ENCODE measurements at places on chromosomes 3 and 15.

DNA sequence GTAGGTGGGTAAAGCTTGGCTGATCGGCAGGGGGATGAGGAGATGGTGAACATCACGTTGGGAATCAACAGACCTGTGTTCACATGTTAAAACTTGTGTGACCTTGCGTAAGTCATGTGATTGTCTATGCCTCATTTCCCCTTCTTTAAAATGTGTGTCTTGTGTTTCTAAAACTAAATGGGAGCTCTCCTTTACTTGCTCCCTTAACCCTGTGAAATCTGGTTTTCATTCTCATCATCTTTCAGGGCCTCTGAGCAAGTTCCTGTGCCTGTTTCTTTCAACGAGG is 29.7 kb upstream of the IREB2 start:
- no peak for DNase-seq

DNA sequence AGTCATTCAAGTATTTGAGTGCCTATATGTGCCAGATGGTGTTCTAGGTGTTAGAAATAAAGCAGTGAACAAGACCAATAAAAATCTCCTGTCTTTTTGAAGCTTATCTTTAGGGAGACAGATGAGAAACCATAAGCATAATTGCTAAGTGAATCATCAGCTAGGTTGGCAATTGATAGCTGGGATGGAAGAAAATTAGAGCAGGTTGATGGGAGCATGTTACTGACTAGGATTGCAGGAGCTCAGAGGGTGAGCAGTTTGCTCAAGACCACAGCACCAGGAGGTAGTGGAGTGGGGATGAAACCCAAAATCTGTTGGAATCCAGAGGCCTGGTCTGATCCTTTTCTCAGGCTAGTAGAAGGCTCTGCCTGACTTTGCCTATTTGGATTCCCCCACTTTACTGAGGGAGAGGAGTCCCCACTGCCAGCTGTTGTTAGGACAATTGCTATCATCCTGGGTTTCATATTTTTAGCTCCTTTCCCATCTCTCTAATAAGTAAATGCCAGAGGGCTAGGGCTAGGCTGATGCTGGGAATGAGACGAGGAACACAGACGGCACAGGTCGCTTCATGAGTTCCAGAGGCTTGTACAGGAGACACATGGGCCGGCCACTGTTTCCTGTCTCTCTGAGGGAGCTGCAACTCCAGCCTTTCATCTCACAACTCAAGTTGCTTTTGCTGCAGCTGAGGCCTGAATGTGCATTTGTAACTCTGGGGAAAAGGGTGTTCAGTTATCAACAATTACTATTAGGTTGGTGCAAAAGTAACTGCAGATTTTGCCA is 102.9 kb downstream of the CACNA1D start:
- DNase-seq = no peak

DNA sequence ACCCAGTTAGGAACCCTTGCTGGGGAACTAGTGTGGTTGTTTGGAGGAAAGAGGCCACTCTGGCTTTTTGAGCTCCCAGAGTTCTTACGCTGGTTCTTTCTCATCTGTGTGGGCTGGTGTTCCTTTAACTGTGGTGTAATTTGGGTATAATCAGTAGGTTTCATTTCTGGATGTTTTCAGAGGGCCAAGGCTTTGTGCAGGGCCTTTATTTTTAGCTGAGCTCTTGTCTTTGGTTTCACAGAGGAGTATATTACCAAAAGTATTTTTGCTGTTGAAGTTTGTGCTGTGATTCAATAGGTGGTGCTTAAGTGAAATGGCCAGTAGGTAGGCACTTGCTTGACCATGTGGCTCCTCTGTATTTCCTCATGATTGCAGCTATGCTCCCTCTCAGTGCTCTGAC is 357.9 kb downstream of the KCNH8 start:
- no peak for DNase-seq

DNA sequence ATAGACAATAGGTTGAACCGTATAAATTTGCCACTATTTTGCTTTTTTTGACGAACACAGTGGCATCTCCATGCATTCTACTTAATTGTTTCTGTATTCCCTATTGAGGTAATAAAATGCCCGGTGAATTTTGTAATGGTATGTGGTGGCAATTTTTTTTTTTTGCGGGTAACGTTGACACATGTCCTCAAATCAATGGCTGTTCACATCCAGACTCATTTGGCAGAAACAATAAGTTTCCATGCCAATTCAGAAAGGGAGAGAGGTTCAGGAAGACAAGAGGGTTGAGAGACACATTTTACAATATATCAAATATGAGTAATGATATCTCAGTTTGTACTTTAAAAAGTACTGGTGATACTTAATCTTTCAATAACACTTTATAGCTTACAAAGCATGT is 463.9 kb downstream of the WDR72 start:
- no peak for DNase-seq

GRCh38 chr15:31017311-31017710 is 25.9 kb upstream of the MTMR10 start:
- no peak for DNase-seq

- DNase-seq = no peak
Observed at GRCh38 chr3:139715743-139716360, 38.1 kb upstream of the NMNAT3 start.

- DNase-seq = no peak
Observed at GRCh38 chr3:15110206-15110605, 11.3 kb upstream of the RBSN start.

DNA sequence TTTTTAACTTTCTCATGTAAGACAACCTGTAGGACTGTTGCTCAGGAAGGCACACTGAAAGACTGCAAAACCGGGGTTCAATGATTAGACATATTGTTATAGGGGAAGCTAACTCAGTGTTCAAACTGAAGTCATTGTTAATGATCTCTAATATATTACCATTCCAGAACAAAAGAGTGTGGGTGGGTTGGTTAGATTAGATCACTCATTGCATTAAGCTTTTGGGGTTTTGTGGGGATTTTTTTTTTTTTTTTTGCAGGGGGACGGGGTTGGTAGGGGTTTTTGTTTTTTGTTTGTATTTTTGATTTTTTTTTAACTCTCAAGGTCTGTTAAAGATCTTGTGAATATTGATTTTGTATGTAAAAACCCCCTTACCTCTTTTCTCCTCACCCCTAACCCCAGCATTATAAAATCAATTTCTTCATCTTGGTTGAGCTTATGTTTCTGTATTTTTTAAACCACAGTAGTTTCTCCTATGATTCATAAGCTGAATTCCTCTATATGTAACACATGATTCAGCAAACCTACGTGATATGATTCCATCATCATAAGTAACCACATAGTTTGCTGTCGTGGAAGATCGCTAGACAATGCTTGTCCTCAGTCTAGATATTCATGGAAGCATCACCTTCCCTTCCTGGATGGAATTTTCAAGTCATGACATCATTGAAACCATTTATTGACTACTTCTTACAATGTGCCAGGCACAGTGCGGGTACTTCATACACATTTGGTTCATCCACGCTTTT is 544.1 kb upstream of the MDFIC2 start:
- peak; percentile 10 for DNase-seq

DNA sequence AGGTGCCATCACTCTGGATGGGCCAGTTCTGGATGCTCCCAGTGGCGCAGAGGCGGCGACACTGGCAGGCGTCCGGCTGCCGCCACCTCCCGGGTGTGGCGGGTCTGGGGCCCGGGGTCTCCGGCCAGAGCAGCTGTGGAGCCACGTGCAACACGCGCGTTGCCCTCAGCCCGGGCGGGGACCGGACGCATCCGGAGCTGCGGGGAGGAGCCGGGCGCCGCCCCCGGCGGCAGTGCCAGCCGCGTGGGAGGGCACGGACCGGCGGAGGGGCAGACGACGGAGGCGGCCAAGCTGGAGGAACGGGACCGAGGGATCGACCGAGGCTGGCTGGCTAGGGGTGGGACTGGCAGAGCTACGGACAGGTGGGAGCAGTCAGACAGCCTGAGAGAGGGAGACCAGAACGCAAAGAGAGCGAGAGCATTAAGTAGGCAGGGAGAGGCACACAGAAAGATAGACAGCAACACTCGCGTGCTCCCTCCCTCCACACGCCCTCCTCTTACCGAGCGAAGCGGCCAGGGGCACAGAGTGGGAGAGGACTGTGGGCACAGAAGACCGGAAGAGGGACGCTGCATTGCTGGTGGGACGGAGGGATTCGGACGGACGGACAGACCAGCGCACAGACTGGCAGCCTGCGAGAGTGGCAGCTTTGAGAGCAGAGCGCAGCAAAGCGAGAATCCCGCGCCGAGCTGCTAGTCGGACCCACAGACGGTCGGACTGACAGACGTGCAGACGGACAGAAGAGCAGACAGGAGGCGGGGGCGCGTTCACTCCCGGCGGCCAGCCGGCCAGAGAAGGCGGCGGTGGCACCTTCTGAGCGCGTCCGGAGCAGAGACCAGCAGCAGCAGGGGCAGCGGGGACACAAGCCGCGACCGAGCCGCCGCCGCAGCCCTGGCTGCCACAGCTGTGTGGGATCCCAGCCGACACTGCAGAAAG is at the start of gene ARPP21:
Gene ARPP21, plus strand, starts transcription at position 272 of the 933 bp plus-strand sequence. CDS start 42,227 bp downstream, outside the sequence.
- DNase-seq = no peak

- DNase-seq = peak; percentile 18
Observed at GRCh38 chr3:25648107-25648535, 16.6 kb downstream of the TOP2B start.

- DNase-seq = no peak
Observed at GRCh38 chr15:91223863-91224262, 123.8 kb downstream of the SV2B start.

DNA sequence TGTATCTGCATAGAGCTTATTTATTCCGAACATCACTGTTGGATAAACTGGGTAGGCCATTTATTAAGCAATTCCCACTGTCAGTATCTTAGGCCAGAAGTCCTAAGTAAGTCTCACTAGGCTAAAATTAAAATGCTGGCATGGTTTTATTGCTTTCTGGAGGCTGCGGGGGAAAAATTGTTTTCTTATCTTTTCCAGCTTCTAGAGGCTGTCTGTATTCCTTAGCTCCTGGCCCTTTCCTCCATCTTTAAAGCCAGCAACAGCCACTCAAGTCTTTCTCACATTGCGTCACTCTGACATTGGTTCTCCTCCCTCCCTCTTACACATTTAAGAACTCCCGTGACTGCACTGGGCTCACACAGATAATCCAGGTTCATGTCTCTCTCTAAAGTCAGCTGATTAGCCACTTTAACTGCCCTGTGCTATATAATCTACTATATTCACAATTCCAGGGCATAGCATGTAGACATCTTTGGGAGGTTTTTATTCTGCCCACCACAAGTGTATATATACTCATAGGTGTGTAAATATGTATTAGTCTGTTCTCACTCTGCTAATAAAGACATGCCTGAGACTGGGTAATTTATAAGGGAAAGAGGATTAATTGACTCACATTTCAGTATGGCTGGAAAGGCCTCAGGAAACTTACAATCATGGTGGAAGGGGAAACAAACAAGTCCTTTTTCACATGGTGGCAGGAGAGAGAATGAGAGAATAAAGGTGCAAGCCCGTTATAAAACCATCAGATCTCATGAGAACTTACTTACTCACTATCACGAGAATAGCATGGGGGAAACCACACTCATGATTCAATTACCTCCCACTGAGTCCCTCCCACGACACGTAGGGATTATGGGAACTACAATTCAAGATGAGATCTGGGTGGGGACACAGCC is 113.5 kb upstream of the SLC7A14 start:
- DNase-seq = no peak

DNA sequence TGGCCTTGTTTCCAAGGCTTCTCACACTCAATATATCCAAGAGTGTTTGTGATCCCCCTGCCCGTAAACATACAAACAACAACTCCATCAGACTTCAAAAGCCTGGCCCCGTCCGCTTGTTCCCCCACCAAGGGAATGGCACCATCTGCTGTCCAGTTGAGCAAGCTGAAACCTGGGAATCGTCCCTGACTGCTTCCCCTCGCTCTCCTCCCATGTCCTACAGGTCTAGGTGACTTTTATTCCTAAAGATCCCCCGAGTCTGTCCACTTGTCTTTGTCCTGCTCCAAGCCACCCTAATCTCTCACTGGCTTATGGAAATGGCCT is 27.9 kb upstream of the FAM174B start:
- no peak for DNase-seq

GRCh38 chr15:93135997-93136397 is 47.0 kb upstream of the RGMA start:
- no peak for DNase-seq

DNA sequence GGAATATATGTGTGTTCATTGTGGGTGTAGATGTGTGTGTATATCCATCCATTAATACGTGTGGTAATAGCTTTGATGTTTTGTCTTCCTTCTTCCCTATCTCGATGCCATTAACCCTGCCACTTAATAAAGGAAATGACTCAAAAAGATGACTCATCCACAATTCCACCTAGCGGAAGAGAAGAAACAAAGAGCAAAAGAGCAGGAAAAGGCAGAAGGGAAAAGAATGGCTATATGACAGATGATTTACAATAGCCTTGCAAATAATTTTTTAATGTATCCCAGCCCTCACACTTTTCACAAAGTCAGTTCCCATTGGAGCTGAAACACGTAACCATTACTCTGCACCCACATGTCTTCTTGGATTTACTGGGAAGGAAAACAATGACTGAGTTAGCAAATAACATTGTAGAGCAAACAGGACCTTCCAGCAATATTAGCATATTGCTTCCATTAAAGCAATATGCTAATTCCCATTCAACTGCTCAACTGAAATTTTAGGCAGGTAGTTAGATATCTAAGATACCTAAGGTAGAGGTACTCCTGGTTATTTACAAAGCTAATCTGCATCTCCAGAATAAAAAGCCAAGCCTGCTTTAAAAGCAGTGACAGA is 197.2 kb downstream of the KCNAB1 start:
- DNase-seq = peak; percentile 16

GRCh38 chr15:89472785-89473256 is 23.6 kb downstream of the RHCG start:
- peak; percentile 64 for DNase-seq

DNA sequence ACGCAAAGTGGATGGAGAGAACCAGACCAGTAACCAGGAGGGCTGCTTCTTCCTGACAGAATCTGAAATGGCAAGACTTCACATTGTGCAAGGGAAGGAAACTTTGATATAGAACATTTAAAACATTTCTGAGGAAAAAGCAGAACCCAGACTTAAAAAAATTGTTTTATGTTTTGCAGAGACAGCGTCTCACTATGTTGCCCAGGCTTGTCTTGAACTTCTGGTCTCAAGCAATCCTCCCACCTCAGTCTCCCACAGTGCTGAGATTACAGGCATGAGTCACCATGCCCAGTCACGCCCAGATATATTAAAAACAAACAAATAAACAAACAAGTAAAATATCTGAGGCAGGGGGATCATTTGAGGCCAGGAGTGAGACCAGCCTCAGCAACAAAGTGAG is 46.2 kb downstream of the CRTAP start:
- DNase-seq = no peak

Data from H54 (cell line).